Activated CD4-positive, alpha-beta T cell treated with anti-CD3 and anti-CD28 coated beads, Interleukin-2, amount 10 ng/mL, durations not matched to agents 7 days and 5 days (primary cell): ENCODE measurements at places on chromosomes 4 and X. TPM values are rescaled to one million over a fixed set of nuclear protein-coding genes. Genes with fewer than 3 reads are reported as not detected.
A peak's percentile ranks its signal among the peaks of the same experiment; 100 is the strongest.

DNA sequence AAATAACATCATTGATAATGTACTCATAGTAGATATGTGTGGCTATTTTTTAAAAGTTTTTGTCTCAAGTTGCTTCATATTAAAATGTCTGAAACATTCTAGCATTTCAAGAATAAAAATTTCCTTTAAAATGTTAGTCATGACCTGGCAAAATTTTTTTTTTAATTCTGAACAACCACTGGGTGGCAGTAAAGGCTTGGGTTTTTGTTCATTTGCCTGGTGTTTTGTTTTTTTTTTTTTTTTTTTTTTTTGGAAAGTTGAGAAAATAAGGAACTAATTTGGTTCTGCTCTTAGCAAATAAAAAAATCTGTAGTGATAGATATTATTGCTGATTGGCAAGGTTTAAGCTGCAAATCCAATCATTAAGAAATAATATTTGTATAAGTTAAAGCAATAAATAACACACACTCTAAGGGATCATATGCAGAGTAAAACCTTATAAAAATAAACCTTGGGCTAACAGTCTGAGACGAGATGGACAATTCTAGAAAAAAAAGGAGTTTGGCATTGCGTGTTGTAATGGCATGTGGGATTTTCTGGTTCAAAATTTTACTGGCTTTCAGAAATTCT lies 81.4 kb downstream of the CEP44 start:
- no peak overlapping the region for H3K27ac ChIP-seq
- H3K27me3 ChIP-seq = peaks cover 12% of the 10 kb centered on the region
- H3K4me1 ChIP-seq = no peaks in the 10 kb centered on the region
- peak; percentile 31 for DNase-seq
- no peak overlapping the region for H3K4me3 ChIP-seq

GRCh38 chr4:117676153-117676552 lies 358.1 kb upstream of the NDST3 start:
- no peaks in the 10 kb centered on the region for H3K27me3 ChIP-seq
- no peak overlapping the region for H3K4me3 ChIP-seq
- H3K4me1 ChIP-seq = no peaks in the 10 kb centered on the region
- no peak overlapping the region for H3K27ac ChIP-seq
- DNase-seq = no peak

GRCh38 chr4:8652181-8653078 lies 59.9 kb downstream of the CPZ start:
- no peaks in the 10 kb centered on the region for H3K27me3 ChIP-seq
- H3K36me3 ChIP-seq = no peaks in the 10 kb centered on the region
- H3K4me3 ChIP-seq = no peak overlapping the region

The DCAF4L1 gene
- total RNA-seq = 0.19 TPM

The BDH2 gene
- 15.5 TPM for total RNA-seq

DNA sequence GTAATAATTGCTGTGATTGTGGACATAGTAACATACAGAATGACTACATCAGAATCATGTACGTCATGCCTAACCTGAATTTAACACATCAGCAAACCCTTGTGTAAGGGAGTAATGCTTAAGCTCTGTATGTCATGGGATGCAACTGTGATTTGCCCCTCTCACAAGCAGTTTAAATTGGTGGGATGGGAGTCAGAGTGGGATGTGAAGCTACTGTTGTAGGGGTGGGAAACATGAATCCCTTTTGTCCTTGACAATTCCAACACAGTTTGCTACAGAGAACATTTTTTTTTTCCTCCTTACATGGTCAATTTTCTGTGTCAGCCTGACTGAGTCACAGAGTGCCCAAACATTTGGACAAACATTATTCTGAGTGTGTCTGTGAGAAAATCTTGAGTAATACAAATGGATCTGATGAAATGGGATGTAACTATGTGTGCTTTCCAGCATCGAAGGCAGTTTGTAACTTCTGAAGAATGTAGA lies 392.8 kb downstream of the GPM6A start:
- DNase-seq = no peak
- H3K27ac ChIP-seq = no peak overlapping the region
- H3K4me3 ChIP-seq = no peak overlapping the region
- no peaks in the 10 kb centered on the region for H3K4me1 ChIP-seq

- H3K4me3 ChIP-seq = no peak overlapping the region
- H3K36me3 ChIP-seq = peaks cover 57% of the 10 kb centered on the region
- no peak for DNase-seq
- peak overlapping the region; percentile 2 for H3K27ac ChIP-seq
- peaks cover 33% of the 10 kb centered on the region for H3K4me1 ChIP-seq
- no peaks in the 10 kb centered on the region for H3K27me3 ChIP-seq
Observed at GRCh38 chr4:1317177-1318045, 27.7 kb downstream of the MAEA start.

The NDST4 gene
- total RNA-seq = not detected

- no peak for DNase-seq
- no peak overlapping the region for H3K4me3 ChIP-seq
- H3K27me3 ChIP-seq = no peaks in the 10 kb centered on the region
- H3K36me3 ChIP-seq = no peaks in the 10 kb centered on the region
- no peak overlapping the region for H3K27ac ChIP-seq
Observed at GRCh38 chrX:8067754-8068462, 103.2 kb downstream of the VCX2 start.

- no peaks in the 10 kb centered on the region for H3K4me1 ChIP-seq
- H3K27me3 ChIP-seq = no peaks in the 10 kb centered on the region
- H3K27ac ChIP-seq = no peak overlapping the region
- no peak overlapping the region for H3K4me3 ChIP-seq
Observed at GRCh38 chrX:45142185-45142584, 58.5 kb downstream of the DIPK2B start.

- H3K27ac ChIP-seq = no peak overlapping the region
- no peak for DNase-seq
- peaks cover 4% of the 10 kb centered on the region for H3K36me3 ChIP-seq
Observed at GRCh38 chr4:142474398-142475087, 371.6 kb downstream of the INPP4B start.
